ENCODE measurements at places on chromosomes 4 and X.

- DNase-seq, result peak; percentile 74
Observed at GRCh38 chr4:113474017-113474416, 287.5 kb downstream of the CAMK2D start.

- DNase-seq, result no peak
Observed at GRCh38 chrX:153934148-153934761, 582 bp downstream of the NAA10 start.

DNA sequence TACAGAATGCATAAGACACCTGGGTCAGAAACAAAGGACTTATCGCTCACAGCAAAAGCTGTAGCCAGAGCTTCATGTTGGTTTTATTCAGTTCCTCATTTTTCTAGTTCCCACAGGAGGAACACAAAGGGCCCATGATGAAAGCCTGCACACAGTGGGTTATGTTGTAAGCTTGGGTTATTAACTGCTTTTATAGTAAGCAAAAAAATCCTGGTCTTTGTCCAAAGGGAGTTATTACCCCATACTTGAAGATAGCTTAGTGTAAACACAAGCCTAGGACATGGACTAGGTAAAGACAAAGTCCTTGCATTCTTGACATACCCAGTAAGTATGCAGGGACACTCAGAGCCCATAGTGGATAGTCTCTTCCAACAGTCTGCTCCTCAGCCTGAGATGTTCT lies 11.7 kb downstream of the BBS12 start:
- no peak for DNase-seq

- no peak for DNase-seq
Observed at GRCh38 chr4:183721207-183722081, 62.4 kb downstream of the TRAPPC11 start.

GRCh38 chrX:154398668-154399526 lies 720 bp downstream of the RPL10 start:
- peak; percentile 77 for DNase-seq

DNA sequence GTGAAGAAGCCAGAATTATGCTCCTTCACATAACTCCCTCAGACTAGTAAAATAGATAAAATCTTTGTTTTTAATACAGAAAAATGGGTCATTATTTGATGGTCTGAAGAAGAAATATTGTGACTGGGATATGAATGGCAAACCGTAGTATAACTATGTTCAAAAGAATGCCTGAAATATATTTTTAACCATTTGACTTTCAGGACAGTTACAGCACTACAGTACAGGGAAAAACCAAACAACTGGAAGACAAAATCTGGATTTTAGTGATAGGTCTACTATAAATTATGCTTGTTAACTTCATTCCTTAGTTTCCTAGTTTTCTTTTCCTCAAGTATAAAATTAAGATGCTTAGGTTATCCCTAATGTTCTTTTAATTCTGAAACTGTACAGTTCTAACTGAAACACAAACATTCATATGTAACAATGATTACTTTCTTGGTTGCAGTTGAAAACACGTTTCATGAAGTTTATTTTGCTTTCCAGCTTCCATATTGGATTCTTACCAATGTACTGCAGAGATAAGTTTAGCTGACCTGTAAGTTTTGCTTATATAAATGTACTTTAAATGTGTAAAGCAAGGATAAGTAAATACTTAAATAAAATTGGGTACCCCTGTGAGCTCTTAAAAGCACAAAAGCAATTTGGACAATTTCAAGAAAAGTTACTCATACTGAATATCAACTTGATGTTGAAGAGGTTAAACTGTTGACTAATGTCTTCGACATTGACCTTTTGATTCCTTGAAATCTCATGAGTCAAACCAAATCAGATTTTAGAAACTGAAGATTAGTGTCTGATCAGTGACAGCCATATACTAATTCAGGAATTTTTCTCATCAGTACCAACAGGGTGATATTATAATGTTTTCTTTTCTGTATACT lies 895 bp downstream of the AFP start:
- DNase-seq, result no peak

DNA sequence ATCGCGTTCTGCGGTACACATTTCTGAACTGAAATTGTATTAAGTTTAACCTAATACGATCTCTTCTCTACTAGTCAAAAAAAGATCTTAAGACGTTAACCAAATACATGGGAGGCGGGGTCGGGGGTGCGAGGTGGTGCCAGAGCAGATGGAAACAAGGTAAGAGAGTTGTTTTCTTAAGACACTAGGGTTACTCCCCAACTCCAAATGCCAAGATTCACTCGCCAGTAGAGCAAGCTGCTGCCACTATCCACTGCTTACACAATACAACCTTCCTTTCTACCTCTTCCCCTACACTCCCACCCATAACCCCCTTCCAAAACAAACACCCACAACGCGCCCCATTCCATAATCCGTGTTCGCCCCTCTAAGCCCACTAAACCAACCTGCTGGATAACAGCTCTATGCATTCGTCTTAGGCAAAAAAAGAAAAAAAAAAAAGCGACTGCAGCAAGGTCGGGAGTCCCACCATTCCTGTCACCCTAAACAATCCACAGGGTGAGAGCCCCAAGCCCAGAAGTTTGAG lies 1.3 kb downstream of the LCORL start:
- peak; percentile 4 for DNase-seq

DNA sequence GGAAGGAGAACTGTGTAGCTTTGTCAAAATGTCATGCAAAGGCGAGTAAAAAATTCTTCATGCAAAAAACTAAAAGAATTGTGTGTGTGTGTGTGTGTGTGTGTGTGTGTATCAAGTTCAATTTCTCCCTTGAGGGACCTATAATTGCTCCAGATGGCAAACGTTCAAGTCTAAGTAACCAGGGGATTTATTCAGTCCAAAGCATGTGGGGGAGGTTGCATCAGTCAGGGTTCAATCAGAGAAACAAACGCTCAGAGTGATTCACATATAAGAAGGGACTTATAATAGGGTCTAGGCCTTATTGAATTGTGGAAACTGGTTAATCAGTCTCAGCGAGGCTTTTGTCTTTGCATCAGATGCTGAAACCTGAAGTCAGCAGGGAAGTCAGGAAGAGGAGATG lies 5.0 kb downstream of the DCAF8L1 start:
- DNase-seq, result no peak

DNA sequence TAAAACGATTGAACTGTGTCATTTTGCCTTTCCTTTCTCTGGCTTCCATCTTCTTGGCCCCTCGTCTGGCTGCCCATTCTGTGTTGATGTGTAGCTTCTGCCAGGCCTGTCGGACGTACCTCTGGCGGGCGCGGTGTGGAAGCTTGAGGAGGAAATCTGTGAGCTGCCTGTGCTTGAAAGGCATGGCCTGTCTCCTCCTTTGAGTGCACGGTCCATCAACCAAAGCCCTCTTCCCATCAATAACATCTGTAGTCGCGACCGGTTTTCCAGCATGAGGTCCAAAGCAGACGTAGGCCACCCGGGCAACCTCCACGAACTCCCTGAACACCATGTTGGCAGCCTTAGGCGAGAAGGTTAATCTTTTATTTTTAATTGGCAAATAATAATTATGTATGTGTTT lies 202.7 kb downstream of the CRLF2 start:
- DNase-seq, result no peak

GRCh38 chr4:15003891-15004738 lies 1.8 kb downstream of the CPEB2 start:
- no peak for DNase-seq

- peak; percentile 43 for DNase-seq
Observed at GRCh38 chrX:54042609-54043021, 1.7 kb downstream of the PHF8 start.

DNA sequence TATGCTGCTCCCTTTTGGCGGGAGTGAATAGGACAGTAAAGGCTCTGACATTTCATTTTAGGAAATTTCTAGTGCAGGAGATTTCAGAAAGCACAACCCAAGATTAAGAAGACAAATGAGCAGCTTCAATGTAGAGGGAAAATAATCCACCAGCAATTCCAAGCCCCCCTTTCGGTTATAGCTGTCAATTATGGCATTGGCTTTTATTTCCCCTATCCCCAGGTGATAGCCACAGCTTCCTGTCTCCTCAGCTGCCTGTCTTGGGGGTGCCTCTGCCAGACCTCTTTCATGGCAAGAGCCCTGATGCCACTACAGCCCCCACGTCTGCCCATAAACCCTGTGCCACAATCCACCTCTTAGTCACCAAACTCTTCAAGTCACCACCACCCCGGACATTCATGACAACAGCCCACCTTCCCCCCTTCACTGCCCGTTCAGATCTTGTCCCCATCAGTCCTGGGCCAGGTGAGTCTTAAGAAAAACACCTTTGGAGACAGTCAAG lies 48.4 kb upstream of the CLNK start:
- DNase-seq, result no peak

GRCh38 chrX:55758033-55758432 lies 40.5 kb downstream of the RRAGB start:
- DNase-seq, result no peak

- DNase-seq, result peak; percentile 0
Observed at GRCh38 chr4:162274354-162274753, 110.6 kb upstream of the FSTL5 start.
